ENCODE measurements at places on chromosomes 12 and 14.

DNA sequence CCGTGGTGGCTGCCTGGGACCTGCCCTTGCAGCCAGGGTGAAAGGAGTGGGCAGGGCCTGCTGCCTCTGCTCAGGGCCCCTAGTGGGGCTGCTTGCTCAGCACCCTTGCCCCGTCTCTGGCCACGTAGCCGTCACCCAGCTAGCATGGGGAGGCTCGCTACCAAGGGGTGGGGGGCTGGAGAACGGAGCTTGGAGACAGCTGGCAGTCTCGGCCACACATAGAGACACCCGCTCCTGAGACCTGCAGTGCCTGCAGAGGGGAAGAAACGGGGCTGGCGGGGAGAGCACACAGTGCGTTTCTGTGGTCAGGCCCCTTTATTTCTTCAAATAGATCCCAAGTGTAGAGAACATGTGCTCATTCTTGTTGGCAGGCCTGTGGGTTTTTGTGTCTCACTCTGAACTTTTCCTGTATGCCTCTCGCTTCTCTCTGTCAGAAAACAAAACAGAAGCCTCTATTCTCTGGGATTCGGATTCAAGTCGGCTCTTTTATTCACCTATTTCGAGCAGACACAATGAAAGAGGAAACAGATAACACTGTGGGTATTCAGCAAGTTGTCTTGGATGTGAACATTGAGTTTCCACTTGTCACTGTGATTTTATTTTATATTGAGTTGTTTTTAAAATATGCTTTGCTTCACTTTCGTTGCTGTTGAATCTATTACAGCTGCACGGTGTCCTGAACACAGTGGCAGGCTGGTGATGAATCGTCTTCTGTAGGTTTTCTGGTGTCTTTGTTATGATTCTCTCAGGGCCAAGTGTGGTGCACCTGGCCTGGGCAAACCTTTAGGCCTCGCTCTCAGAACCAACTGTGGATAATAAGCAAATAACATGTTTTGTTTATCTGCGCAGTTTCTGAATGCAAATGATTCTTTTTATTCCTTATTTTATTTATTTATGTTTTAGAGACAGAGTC lies 26.5 kb downstream of the PACS2 start:
- no peak for DNase-seq

- no peak for DNase-seq
Measured at GRCh38 chr14:57246933-57247657, 21.6 kb downstream of the EXOC5 start.

GRCh38 chr12:55818140-55818728 lies 393 bp downstream of the ORMDL2 start:
- DNase-seq = no peak

- DNase-seq = no peak
Measured at GRCh38 chr14:100644383-100644782, 57.2 kb upstream of the BEGAIN start.

- no peak for DNase-seq
Measured at GRCh38 chr12:6222078-6222654, 22.0 kb downstream of the CD9 start.

DNA sequence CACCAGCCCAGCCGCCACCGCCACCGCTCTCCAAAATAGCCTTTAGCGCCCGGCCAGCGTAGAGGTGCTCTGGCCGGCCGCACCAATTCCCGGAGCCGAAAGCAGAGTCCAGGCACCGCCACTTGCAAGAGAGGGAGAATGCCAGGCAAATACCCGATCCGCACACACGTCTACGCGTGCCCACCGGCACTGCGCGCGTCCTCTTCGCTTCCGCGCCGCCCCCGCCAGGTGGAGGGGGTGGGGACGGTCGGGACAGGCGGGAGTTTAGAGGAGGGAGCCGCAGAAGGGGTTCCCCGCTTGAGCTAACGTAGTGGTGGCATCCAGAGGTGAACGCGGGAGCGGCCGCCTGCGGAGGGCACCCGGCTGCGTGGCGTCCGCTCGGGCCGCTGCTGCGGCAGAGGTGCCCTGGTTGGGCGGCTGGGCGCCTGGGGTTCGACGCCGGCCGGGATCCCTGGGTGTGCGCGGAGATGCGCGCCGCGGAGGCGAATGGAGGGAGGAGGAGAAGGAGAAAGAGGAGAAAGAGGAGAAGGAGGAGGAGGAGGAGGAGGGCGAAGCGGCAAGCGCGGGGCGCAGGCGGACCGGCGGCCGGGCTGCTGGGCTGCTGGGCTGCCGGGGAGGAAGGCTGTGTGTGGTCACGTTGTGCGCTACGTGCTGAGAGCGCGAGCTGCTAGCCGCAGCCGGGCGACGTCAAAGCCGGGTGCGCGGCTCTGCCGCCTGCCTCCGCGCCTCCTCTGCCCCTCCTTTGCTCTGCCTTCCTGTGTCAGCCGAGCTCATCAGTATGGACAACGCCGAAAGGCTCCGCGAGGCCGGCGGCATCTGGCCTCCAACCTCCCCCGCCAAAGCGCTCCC lies at the start of gene MDGA2:
Gene MDGA2 (minus strand): TSS at position 140 of the 849 bp plus-strand sequence.
- no peak for DNase-seq

GRCh38 chr14:106210650-106211049 lies 684.3 kb downstream of the TMEM121 start:
- DNase-seq = peak; percentile 16

Measured in central memory CD4-positive, alpha-beta T cell (primary cell).